ENCODE measurements at places on chromosomes 16 and 17.
A peak's percentile ranks its signal among the peaks of the same experiment; 100 is the strongest.

GRCh38 chr16:85413691-85414663 is 199.1 kb upstream of the GSE1 start:
- peak; percentile 38 for DNase-seq

DNA sequence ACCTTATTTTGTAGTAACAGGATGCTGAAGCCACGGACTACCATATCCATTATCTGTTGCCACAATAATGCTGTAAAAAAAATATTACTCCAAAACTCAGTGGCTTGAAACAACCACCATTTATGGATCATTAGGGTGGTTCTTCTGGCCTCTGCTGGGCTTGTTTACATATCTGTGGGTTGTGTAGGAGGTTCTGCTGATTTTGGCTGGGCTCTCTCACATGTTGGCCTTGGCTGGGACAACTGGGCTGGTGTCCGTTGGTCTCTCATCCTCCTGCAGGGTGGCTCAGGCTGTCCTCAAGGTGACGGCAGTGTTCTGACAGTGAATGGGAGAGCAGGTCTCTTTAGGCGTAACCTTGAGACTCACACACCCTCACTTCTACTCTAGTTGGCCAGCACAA is 76.0 kb downstream of the GPR139 start:
- DNase-seq = no peak

DNA sequence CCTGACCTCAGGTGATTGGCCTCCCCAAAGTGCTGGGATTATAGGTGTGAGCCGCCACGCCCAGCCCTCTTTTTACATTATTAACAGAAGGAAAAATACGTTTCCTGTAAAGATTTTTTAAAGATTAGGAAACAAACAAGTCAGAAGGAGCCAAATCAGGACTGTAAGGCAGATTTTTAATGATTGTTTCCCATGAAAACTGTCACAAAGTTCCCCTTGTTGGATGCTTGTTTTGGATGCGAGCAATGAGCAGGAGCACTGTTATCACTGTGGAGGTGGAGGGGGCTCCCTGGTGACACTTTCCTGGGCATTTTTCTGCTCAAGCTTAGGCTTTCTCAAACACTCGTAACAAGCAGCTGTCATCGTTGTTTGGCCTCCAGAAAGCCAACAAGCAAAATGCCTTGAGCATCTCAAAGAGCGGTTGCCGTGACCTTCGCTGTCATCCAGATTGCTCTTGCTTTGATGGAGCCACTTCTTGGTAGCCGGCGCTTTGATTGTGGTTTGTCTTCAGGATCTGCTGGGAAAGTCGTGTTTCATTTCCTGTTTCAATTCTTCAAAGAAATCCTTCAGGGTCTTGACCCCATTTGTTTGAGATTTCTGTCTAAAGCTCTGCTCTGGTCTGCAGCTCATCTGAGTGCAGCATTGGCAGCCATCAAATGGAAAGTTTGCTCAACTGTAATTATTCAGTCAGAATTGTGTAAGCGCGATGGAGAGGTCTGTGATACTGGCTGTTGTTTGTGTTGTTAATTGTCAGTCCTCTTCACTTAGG is 128.7 kb downstream of the RPTOR start:
- no peak for DNase-seq

DNA sequence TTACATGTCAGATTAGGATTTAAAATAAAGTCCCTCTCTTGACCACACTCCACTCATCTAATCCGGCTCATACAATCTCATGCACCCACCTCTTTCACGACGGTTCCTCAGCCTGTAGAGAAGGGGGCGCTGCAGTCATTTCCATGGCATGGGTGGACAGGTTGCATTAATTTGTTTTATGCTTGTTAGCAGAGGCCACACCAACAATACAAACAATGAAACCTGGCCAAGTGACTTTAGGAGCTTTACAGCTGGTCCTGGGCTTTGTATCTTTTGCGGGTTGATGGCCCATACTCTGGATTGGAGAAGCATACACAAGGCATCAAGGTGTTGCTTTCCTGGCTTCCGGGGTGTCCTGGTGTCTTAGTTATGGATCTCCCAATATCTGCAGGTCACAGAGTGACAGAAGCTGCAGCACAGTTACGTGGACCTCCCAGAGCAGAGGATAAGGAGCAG is 9.7 kb upstream of the SNF8 start:
- DNase-seq = no peak

GRCh38 chr17:6641247-6641863 is 495 bp downstream of the TXNDC17 start:
- DNase-seq = no peak

DNA sequence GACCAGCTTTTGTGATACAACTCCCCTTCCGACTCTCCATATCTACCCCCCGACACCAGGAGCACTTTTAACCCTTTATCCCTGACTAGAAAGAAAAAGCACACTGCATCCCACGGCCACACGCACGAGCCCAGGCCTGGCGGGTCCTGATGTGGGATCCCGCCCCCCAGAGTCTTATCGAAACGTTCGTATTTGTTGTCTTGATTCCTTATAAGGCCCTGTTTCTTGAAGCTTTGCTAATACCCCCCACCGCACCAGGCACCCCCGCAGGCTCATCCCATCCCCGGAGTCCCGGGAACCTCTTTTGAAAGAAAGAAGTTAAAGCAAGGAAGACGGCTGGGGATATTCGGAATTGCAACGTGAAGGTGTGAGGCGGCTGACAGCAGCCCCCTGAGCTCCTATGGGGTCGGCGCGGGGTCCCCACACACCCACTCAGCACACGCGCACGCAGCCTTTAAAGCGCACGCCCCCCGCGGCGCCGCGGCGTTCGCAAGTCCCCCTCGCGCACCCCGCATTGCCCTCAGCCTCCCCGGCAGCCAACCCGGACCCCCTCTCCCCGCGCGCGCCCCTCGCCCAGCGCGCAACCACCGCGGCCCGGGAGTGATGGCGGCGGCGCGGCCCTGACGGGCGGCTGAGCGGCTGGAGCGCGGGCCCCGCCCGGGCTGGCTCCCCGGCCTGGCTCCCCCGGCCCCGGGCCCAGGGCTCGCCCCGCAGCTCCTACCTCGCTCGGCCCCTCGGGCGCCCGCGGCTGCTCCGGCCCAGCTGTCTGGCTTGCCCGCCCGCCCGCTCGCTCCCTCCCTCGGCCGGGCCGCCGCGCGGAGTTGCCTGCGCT is 448 bp downstream of the STAT5B start:
- no peak for DNase-seq

DNA sequence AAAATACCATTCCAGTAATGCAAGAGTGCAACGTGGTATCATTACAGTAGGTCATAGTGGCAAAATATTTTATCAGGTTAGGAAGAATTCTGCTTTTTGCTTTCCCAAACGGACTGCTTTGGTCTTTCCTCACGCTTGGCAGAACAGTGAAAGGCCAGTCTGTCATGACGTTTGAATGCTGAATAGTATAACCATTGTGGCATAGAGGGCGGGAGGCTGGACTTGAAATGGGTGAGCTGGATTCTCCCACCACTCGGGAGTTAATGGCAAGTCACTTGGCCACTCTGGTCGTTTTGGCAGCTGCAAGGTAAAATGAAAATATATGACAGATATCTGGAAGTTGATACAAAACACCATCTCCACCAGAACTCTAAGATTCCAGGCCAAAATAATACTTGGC is 391.2 kb downstream of the MAF start:
- DNase-seq = no peak

DNA sequence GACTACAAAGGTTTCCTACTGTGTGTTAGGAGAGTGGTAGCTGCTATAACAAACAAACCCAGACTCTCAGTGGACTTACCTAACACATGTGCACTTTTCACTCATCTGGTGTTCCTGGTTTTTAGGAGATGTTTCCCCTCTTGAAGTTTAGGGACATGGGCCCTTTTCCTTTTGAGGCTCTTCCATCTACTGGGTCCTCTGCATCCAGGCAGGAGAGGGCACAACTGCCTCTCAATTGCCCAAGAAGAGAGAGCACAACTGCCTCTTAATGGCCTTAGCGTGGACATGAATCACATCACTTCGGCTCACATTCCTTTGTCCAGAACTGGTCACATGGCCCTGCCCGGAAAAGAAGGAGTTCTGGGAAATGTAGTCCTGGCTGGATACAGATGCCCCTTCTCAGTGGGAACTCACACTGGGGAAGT is 9.8 kb upstream of the TNRC6C start:
- no peak for DNase-seq

DNA sequence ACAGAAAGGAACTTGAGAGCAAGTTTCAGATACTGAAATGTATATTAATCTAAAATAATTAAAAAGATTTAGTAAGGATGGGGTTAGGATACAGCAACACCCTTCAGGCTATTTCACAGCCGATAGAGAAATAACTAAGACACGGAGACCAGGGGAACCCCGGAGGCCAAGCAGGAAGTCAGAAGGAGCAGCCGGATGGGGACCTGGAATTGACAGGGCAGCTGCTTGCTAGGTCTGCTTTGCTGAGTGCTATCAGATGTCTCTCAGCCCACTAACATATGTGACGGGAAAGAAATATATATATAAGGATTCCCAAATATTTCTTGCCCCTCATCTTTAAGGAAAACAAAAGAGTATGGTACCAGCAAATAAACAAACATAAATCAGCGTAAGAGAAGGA is 154.1 kb upstream of the CDH5 start:
- no peak for DNase-seq

DNA sequence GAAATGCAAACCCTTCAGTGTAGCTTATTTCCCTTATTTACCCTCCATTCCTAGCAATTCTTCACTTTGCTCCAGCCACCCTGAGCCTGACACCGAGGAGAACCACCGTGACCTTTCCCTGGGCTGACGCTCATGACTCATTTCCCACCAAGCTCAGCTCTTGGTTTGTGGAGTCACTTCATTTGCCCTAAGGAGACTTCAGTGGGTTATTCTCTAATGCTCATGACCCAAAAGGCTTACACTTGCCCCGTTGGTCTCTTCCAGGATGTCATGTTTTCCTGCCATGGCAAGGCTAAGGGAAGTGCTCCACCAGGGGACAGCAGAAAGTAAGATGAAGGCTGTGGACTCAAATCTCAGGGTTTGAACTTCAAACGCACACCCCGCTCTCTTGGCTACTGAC is 161.0 kb downstream of the CBLN1 start:
- DNase-seq = no peak

DNA sequence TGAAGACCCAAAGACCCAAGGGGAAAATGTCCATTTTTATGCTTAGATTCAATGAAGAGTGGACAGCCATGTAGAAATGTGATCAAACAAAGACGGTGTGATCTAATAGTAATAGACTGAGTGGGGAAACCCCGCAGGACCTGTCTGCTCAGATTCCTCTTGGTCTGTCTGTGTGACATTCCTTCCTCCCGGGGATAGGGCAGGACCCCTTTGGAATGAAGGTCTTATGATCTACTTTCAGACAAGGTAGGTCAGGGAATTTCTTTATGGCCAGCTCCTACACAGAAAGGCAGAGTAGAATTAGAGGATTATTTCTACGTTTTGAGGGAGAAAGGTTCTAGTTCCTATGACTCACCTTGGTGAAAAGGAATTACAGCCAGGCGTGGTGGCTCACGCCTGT is 267.6 kb downstream of the STX8 start:
- no peak for DNase-seq

DNA sequence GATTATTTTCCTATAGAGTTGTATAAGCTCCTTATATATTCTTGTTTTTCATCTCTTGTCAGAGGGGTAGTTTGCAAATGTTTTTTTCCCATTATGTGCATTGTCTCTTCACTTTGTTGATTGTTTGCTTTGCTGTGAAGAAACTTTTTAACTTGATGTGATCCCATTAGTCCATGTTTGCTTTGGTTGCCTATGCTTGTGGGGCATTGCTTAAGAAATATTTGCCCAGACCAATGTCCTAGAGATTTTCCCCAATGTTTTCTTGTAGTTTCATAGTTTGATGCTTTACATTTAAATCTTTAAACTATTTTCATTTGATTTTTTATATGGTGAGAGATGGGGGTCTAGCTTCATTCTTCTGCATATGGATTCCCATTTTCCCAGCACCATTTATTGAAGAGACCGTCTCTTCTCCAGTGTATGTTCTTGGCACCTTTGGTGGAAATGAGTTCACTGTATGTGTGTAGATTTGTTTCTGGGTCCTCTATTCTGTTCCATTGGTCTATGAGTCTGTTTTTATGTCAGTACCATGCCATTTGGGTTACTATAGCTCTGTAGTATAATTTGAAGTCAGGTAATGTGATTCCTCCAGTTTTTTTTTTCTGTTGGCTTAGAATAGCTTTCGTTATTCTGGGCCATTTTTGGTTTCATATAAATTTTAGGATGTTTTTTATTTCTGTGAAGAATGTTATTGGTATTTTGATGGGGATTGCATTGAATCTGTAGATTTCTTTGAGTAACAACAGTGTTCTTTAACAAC is 165.8 kb downstream of the ABCA8 start:
- DNase-seq = no peak
